ENCODE measurements at places on chromosomes 1 and 21.

- DNase-seq = no peak
Observed at GRCh38 chr1:227558732-227559262, 4.6 kb upstream of the ZNF678 start.

DNA sequence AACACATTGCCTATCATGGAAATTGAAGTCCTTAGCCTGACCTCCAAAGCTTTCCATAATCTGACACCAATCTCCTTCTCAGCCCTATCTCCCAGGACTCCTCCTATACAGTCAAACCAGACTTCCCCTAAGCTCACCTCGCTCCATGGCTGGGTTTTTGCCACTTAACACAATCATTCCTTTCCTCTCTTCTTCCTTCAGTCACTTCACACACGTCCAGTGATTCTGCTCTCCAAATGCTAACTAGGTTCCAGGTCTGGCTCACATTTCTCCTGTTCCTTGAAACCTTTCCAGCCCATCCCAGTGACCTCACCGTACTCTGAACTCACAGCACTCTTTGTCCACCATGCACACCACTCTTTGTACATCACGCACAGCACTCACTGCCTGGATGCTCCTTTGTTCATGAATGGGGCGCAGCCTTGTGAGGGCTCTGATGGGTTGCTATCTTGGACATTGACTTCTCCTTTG lies 98.4 kb downstream of the GLUL start:
- DNase-seq = no peak

GRCh38 chr21:16851054-16851453 lies 661.8 kb upstream of the CXADR start:
- DNase-seq = no peak

DNA sequence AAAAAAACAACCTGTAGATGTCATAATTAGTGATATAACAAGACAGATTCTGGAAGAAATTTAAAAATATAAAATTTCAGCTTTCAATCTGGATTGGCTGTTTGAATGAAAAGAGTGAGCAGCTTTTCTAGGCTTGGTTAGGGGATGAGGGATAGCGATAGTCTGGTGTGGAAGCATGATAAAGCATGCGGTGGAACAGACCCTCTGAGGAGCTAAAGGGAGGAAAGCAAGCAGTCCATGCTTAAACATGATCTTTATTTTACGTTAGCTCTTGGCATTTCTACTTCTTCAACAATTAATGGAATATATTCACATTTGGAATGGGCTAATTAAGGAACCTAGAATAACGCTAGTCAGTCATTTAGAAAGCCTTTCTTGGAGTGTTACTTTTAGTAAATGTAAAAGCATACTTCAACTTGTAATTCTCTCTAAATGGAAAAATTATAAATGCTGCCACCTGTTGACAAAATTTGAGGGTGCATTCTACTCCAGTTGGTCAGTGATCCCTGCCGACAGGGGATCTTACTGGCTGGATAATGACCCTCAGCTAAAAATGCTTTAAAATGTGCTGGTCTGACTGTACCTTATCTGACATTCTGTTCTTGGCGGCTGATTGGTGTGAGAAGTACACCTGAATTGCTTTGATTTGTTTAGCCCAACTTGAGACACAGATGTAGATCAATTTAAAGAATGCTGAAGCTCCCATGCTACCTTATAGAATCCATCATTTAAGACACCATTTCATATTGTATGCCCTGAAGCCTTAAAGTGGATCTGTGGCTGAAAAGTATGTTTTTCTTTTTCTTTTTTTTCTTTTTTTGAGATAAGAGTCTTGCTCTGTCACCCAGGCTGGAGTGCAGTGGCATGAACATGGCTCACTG lies 61.2 kb downstream of the AK4 start:
- DNase-seq = no peak

- no peak for DNase-seq
Observed at GRCh38 chr1:199804526-199804925, 223.0 kb upstream of the NR5A2 start.

DNA sequence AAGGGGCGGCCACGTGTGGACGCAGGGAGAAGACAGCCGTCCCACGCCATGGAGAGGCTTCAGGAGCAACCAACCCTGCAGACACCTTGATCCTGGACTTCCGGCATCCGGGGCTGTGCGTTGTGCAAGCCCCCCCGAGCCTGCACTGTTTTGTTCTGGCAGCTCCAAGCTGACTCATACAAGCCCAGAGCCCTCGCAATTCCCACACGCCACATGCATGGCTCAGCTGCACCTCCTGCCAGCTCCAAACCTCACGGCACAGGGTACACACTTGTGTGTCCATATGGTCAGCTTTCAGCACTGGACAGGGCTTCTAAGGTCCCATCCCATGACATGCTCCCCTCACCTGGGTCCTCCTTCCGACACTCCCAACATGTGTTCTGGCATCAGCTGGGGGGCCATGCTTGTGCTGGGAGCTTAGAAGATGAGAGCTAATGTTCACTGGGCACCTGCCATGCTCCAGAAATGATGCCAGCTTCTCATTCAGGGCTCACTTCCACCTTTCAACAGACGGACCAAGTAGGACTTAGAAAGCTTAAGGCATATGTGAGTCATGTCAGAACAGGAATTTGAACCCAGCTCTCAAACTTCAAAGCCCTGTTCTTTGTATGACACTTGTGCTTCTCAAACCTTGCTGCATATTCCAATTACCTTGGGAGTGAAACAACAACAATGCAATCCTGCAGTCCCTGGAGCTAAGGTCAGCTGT lies 137.3 kb downstream of the PGBD5 start:
- DNase-seq = no peak

Data from activated CD4-positive, alpha-beta T cell treated with anti-CD3 and anti-CD28 coated beads, Interleukin-2, amount 50 U/mL, for 24 hours (primary cell).